Cerebellum (tissue), 4 donors: ENCODE measurements at places on chromosomes 7 and 10.
A peak's percentile ranks its signal among the peaks of the same experiment; 100 is the strongest.

- DNase-seq: no peak
These were observed 67.0 kb downstream of the OSBPL3 start for GRCh38 chr7:24912874-24913514.

DNA sequence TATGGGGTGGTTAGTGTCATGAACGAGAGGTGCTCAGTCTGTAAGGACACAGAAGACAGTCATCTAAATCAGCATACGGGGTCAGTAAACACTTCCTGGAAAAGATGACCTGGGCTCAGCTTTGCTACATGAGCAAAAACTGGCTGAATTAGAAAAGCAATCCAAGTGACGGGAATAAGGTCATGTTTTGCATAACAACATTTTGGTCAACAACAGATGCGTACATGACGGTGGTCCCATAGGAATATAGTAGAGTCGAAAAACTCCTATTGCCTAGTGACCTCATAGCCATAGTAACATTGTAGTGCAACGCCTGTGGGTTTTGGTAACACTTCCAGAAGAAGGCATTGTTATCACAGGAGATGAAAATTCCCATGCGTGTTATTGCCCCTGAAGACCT, 92.9 kb downstream of the CTNNA3 start:
- DNase-seq: no peak

DNA sequence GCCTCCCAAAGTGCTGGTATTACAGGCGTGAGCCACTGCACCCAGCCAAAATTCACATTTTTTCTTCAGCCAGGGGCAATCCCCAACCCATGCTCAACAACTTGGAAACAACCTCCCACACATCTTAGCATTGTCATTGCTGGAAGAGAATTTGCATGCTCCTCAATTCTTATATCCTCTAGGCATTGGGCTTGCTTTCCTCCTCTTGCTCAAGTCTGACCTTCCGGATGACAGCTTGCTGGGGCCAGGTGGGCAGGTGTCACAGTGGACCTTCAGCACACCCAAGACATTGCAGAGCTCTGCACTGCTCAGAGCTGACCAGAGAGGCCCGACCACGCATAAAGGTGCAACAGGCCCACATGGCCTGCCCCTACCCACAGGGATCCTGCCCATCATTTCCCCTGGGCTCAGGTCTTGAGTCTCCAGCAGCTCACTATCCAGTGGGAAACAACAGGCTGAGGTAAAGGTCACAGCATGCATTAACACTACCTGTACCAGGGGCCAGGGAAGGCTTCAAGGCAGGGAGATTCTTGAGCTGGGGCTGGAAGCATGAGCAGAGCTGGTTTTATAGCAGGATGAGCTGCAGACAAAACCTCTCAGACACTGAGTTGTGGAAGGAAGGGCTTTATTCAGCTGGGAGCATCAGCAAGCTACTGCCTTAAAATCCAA, 6.8 kb upstream of the GPR15LG start:
- no peak for DNase-seq

DNA sequence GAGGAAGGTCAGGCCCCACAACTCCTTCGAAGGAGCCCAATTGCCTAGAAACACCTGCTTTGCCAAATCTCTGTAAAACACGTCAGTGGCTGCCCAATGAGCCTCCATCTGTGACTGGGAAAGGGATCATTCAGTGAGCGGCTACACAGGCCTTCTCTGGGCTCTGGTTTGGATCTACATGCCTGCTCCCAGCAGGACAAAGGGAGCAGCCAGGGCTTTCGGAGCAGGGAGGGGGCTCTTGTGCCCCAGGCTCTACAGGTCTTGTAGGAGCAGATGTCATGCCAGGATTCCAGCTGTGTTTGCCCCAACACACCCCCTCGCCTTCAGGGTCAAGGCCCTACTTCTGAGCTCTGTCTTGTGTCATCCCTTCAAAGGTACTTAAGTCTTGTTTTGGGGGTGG, 73.5 kb downstream of the CLEC2L start:
- no peak for DNase-seq

DNA sequence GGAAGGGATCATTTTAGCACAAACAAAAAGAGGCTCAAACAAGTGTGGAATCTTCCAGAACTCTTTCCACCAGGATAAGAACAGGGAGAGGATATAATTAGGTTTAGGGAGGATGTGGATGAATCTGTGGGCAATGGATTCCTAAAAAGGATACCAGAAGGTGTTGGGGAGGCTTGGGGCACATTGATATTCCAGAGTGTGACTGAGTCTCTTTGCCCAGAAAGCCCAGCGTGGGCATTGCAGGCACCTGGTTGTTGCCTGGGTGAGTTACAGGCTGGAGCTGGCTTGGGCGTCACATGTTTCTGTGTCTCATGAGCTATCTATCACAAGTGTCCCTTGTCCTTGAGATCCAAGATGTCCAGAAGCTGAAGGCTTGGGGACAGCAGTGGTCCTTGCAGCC, 3.3 kb downstream of the COL26A1 start:
- DNase-seq: no peak

DNA sequence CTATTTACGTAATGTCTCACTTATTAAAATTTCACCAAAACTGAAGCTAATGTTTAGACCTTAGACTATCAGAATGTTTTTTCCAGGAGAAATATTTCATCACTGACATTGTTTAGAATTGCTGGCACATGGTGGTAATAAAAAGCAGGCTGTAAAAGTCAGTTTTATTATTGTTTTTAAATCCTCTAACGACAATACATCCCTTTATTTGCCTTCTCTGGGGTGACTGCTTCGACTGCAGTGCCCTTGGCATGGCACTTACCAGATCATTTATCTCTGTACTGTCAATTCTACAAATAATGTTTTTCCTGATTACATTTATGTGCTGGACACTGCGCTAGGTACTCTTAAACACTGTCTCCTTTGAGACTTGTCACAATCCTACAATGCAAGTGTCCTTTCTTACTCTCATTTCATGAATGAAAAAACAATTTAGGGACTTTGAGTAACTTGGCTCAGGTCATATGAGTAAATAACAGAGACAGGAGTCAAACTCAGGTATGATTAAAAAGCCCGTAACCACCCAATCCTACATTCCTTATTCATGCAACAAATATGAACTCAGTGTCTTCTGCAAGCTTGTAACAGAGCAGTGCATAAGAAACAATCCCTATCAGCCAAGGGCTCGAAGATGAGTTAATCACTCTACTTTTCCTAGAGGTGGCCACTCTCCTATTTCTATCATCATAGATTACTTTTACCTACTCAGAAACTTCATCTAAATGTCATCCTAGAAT, 5.6 kb upstream of the ING3 start:
- DNase-seq: no peak

- DNase-seq: no peak
These were observed 14.5 kb downstream of the CAPZA2 start for GRCh38 chr7:116876664-116877442.

DNA sequence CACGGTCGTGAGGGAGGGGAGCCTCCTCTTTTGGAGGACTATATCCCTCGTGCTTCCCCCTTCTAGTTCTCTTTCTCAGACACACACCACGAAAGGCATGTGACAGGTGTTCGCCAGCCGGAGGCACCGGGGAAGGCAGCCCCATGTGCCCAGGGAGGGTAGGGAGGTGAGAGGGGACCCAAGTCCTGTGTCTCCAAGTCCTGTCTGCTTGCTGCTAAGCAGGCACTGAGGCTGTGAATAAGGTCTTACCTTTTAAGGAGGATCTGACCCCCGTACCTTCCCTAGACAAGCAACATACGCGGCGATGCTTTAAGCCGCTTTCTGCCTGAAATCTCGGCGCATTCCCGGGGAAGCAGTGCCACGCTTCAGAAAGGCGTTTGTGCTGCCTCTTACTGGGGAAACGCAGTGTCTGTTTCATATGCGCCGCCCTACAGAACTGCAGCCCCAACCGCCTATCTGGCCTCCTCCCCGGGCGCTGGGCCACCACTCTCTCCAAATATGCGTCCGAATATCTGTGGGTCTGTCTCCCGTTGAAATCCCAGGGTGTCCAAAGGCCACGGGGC, 770 bp downstream of the PLXNA4 start:
- peak; percentile 72 for DNase-seq

GRCh38 chr10:75358835-75359421, 42.6 kb downstream of the ZNF503 start:
- no peak for DNase-seq

DNA sequence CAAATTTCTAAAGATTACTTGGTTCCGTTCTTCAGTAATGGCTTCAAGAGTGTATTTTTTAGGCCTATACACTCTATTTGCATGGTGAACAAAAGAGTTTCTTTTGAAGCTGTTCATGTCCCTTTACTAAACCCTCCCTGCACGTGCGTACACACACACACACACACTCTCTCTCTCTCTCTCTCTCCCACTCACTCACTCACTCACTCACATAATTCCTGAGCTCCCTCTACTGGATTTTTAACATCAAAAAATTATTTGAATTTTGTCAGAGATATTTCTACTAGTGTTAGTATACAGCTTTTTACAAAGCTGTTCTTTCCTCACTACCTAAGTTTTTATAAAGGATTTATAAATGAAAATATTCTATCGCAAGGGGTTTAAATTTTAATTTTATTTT, 85.9 kb downstream of the UBE3C start:
- DNase-seq: no peak
